ENCODE measurements at places on chromosomes 5 and 9.

- H3K4me3 ChIP-seq, result no peak overlapping the region
- no peak for DNase-seq
- no peaks in the 10 kb centered on the region for H3K36me3 ChIP-seq
- no peaks in the 10 kb centered on the region for H3K4me1 ChIP-seq
- H3K27me3 ChIP-seq, result no peaks in the 10 kb centered on the region
- H3K27ac ChIP-seq, result no peak overlapping the region
Observed at GRCh38 chr9:135440620-135441019, 39.0 kb upstream of the PPP1R26 start.

DNA sequence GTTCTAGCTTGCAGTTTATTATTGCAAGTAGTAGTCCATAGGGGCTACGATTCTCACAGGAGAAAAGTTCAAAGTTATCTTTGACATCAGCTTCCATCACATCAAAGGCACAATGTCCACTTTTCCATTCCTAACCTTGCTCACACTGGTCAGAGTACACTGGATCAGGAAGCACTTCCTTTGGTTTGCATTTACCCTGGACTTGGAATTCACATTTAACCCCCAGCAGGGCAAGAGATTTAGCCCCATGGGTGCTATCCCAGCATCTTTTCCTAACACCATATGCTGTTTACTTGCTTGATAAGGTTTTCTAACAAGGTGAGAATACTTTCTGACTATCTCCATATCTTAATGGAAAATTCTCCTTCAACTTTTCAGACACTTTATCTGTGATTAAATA lies 55.6 kb upstream of the ASTN2 start:
- H3K36me3 ChIP-seq, result no peaks in the 10 kb centered on the region
- no peaks in the 10 kb centered on the region for H3K4me1 ChIP-seq
- DNase-seq, result no peak
- no peaks in the 10 kb centered on the region for H3K27me3 ChIP-seq

DNA sequence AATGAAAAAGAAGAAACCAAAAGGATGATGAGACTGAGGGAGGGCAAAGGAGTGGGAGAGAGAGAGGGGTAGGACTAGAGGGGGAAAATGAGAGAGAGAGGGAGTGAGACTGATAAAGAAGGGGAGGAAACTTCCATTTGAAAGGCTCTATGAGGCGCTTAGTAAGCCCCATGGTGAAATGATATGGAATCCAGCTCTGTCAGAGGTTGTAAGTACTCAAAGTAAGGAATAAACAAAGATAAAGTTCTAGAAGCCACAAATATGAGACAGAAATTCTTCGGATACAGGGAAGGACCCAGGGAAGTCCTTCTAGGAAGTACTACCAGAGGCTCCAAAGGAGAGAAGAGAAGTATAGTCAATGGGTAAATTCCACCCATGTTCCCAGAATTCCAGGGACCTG lies 21.7 kb upstream of the VLDLR start:
- H3K4me1 ChIP-seq, result no peaks in the 10 kb centered on the region
- H3K27ac ChIP-seq, result no peak overlapping the region
- no peak overlapping the region for H3K4me3 ChIP-seq
- no peaks in the 10 kb centered on the region for H3K36me3 ChIP-seq
- peaks cover 2% of the 10 kb centered on the region for H3K27me3 ChIP-seq

DNA sequence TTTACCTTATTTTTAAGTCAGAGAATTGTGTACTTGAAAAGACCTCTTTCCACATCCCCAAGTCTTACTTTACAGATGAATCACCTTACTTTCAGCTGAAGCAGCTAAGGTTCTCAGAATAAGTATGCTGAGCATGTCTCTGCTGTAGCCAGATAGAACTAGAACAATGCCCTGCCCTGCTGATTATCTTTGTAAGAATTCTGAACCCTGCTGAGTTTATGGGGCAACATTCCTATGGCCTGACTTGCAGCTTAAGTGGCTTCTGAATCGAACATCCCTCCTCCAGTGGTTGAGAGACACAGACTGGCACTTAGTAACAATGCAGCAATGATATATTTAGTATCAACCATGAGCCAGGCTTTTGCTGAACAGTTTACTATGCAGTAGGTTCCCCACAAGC lies 592.0 kb upstream of the WWC1 start:
- H3K4me3 ChIP-seq, result no peak overlapping the region
- no peak overlapping the region for H3K27ac ChIP-seq
- H3K27me3 ChIP-seq, result no peaks in the 10 kb centered on the region
- H3K4me1 ChIP-seq, result no peaks in the 10 kb centered on the region
- DNase-seq, result peak; percentile 6
- no peaks in the 10 kb centered on the region for H3K36me3 ChIP-seq

DNA sequence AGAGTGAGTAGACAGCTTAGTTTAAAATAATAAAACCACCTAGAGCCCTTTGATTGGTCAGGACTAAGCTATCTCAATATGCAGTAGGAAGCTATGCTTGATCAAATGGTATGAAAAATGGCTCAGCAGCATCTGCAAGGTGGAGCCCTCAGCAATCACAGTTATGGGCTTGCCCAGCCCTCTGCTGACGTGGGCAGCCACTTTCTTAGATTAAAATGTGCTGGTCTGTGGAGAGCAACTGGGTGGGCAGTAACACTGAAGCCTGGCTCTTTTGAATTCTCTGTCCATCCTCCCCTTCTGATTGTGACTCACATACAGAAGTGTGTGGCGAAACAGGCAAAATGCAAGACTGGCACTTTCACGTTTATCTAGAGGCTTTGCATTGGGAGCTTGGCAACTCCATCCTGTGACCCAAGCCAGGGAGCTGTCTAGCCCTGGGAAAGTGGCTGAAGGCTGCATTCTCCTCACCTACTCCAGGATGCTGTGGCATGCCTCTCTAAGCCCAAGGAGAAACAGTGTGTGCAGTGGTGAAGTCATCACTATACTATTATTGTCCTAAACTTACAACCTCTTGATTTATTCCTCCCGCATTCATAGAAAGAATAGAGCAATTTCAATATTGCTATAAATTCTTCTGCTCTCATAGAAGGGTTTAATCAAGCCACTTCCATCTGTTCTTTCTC lies 61.1 kb downstream of the MED10 start:
- H3K27ac ChIP-seq, result no peak overlapping the region
- no peaks in the 10 kb centered on the region for H3K36me3 ChIP-seq
- no peaks in the 10 kb centered on the region for H3K27me3 ChIP-seq
- no peak overlapping the region for H3K4me3 ChIP-seq
- no peaks in the 10 kb centered on the region for H3K4me1 ChIP-seq

GRCh38 chr5:43616535-43616934 lies 13.6 kb downstream of the NNT start:
- H3K4me1 ChIP-seq, result no peaks in the 10 kb centered on the region
- H3K27me3 ChIP-seq, result no peaks in the 10 kb centered on the region
- no peak overlapping the region for H3K4me3 ChIP-seq
- no peak for DNase-seq
- H3K36me3 ChIP-seq, result peaks cover 15% of the 10 kb centered on the region

DNA sequence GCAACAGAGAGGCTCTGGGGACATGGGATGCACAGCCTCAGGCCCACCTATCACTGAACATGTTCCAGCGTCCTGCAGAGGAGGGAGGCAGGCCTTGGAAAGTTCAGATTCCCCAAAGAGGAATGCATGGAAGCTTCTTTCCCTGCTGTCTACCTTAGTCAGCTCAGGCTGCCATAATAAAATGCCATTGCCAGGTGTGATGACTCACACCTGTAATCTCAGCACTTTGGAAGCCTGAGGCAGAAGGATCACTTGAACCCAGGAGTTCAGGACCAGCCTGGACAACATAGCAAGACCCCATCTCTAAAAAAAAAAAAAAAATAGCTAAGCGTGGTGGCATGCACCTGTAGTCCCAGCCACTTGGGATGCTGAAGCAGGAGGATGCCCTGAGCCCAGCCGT lies 24.5 kb upstream of the TOR1B start:
- peaks cover 5% of the 10 kb centered on the region for H3K27me3 ChIP-seq
- no peaks in the 10 kb centered on the region for H3K4me1 ChIP-seq
- no peaks in the 10 kb centered on the region for H3K36me3 ChIP-seq
- DNase-seq, result no peak
- H3K27ac ChIP-seq, result no peak overlapping the region

DNA sequence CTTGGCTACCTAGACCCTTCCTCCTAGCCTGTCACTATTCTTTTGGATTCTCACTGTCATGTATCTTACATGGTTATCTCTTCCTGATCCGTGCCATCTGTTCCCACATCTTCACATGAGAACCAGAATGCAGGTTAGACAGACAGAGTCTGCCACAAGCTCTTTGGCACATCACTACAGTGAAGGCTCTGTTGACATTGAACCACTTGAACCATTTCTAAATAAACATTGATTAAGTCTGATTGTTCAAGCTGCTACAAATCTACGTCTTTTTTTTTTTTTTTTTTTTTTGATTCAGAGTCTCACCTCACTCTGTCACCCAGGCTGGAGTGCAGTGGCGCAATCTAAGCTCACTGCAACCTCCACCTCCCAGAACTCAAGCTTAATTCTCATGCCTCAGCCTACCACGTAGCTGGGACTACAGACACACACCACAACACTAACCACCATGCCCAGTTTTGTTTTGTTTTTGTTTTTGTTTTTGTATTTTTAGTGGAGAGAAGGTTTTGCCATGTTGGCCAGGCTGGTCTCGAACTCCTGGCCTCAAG lies 85.1 kb upstream of the LRRTM2 start:
- H3K4me1 ChIP-seq, result peaks cover 29% of the 10 kb centered on the region
- no peak for DNase-seq
- peaks cover 11% of the 10 kb centered on the region for H3K36me3 ChIP-seq
- no peaks in the 10 kb centered on the region for H3K27me3 ChIP-seq
- no peak overlapping the region for H3K27ac ChIP-seq

GRCh38 chr5:137075163-137075970 lies 423.8 kb downstream of the SPOCK1 start:
- H3K4me3 ChIP-seq, result no peak overlapping the region
- H3K27me3 ChIP-seq, result no peaks in the 10 kb centered on the region
- DNase-seq, result peak; percentile 88
- H3K36me3 ChIP-seq, result no peaks in the 10 kb centered on the region

DNA sequence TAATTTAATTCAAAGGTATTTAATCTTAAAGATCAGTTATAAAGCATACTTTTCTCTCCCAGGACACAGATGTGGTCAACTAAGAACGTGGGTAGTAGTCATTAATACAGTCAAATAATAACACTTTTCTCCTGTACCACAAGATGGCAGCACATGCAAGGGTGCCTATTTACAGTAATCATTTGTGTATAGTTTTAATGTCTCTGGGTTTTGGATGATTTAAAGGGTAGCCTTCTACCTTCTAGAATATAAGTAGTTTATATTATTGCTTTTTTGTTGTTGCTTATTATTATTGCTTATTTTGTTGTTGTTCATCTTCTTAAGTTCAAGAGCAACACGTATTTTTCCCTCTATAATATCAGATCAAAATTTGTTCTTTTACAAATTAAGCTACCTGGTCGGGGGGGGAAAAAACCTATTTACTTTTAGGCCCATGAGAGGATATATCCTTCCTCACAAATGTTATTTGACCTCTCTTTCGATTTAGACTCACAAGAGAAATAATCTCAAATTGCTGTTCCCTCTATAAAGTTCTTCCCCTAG lies 59.6 kb upstream of the SLC27A6 start:
- no peaks in the 10 kb centered on the region for H3K4me1 ChIP-seq
- H3K4me3 ChIP-seq, result no peak overlapping the region
- no peaks in the 10 kb centered on the region for H3K27me3 ChIP-seq
- no peaks in the 10 kb centered on the region for H3K36me3 ChIP-seq
- no peak overlapping the region for H3K27ac ChIP-seq
- peak; percentile 69 for DNase-seq

DNA sequence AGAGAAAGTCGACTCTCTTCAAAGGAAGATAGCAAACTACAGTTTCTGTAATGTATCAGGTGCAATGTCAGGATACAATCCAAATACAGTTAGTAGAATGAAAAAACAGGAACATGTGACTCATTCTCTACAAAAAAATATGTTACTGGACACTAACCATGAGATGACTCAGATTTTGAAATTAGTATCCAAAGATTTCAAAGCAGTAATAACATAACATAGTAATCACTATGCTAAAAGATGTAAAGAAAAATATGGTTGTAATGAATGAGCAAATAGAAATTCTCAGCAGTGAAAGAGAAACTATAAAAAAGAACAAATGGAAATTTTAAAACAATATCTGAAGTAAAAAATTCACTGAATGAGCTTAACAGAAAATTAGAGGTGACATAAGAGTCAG lies 42.3 kb downstream of the SHOC1 start:
- H3K27me3 ChIP-seq, result no peaks in the 10 kb centered on the region
- no peak for DNase-seq
- no peak overlapping the region for H3K27ac ChIP-seq

DNA sequence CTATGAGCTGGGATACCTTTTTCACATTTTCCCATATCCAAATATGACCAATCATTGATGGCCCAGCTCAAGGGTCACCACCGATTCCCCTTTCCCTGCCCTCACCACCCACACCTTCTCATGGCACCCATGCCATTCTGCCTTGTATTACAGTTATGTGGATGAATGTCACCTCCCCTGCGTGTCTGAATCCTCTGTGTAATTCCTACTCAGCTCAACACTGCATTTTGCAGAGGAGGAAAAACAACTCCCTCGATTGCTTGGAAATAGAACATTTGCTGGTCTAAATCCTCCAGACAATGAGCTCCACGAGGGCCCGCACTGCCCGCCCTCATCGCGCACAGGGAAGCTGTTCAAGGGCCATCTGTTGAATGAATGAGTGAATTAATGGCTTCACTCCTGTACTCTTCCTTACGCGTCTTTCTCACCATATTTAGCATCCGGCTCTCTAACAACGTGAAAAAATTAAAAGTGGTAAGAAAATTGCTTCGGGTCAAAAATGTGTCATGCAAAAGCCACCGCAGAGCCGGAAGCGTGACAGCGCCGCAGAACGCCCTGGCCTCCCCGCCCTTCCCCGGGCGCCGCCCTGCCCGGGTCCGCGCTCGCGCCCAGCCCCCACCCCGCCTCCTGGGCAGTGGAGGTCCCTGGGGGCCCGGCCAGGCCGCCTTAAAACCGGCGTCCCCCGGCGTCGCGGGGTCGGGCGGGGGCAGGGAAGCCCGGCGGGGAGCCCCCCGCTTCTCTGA lies 704 bp downstream of the SUSD1 start:
- DNase-seq, result peak; percentile 85
- peak overlapping the region; percentile 89 for H3K27ac ChIP-seq
- no peaks in the 10 kb centered on the region for H3K27me3 ChIP-seq
- H3K4me3 ChIP-seq, result peak overlapping the region; percentile 55
- H3K4me1 ChIP-seq, result peaks cover 64% of the 10 kb centered on the region

GRCh38 chr5:2253040-2253975 lies 370.6 kb upstream of the IRX4 start:
- H3K4me3 ChIP-seq, result no peak overlapping the region
- no peak for DNase-seq
- no peak overlapping the region for H3K27ac ChIP-seq
- H3K36me3 ChIP-seq, result no peaks in the 10 kb centered on the region
- no peaks in the 10 kb centered on the region for H3K27me3 ChIP-seq
- no peaks in the 10 kb centered on the region for H3K4me1 ChIP-seq

- H3K27ac ChIP-seq, result no peak overlapping the region
- no peaks in the 10 kb centered on the region for H3K36me3 ChIP-seq
- H3K27me3 ChIP-seq, result no peaks in the 10 kb centered on the region
- H3K4me3 ChIP-seq, result no peak overlapping the region
Observed at GRCh38 chr9:73280113-73280512, 128.4 kb downstream of the ANXA1 start.

- H3K36me3 ChIP-seq, result no peaks in the 10 kb centered on the region
- no peak for DNase-seq
- H3K27me3 ChIP-seq, result no peaks in the 10 kb centered on the region
Observed at GRCh38 chr5:151244206-151244605, 8.8 kb upstream of the GM2A start.

GRCh38 chr5:117262572-117263131 lies 688.0 kb upstream of the SEMA6A start:
- no peaks in the 10 kb centered on the region for H3K36me3 ChIP-seq
- H3K27ac ChIP-seq, result no peak overlapping the region
- H3K4me1 ChIP-seq, result no peaks in the 10 kb centered on the region

Data from small intestine (tissue), 16 donors.